ENCODE measurements at places on chromosomes 2 and 18. TPM values are rescaled to one million over a fixed set of nuclear protein-coding genes. Genes with fewer than 3 reads are reported as not detected.

DNA sequence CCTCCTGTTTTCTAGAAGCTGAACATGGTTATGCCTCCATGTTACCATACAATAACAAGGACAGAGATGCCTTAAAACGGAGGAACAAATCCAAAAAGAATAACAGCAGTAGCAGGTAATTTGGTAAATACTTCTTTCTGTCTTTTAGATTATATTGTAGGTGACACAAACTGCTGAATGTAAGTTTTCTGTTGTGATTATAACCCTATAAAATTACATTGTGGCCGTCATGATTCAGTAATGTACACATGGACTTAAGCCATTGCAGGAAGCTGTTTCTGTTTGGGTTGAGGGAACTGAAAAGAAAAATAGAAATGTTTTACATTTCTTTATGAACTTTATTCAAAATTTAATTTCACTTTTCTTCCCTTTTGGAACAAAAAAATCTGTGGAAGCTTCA lies 1.2 kb downstream of the MXD1 start:
- no peak for DNase-seq

GRCh38 chr2:111685342-111685741 lies 198.7 kb downstream of the ANAPC1 start:
- no peak for DNase-seq

GRCh38 chr2:236558036-236558435 lies 11.6 kb upstream of the ACKR3 start:
- no peak for DNase-seq

DNA sequence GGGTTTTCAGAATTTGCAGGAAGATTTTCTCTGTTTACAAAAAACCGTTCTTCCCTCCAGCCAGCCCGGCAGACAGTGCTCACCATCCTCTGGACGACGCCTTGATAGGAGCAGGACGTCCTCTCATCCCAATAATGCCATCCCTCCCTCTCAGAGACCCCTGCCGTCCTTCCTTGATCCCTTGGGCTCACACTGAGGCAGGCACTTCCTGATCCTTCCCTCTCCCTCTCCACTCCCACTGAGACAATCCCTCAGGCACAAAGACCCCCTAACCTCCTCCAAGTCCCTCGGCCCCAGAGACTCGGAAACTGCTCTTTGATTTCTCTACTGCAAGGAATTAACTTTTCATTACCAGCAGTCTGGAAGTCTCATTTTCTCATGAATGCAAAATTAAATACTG lies 42.5 kb downstream of the PAX3 start:
- DNase-seq = no peak

- no peak for DNase-seq
Observed at GRCh38 chr2:11799826-11800225, 53.4 kb downstream of the LPIN1 start.

DNA sequence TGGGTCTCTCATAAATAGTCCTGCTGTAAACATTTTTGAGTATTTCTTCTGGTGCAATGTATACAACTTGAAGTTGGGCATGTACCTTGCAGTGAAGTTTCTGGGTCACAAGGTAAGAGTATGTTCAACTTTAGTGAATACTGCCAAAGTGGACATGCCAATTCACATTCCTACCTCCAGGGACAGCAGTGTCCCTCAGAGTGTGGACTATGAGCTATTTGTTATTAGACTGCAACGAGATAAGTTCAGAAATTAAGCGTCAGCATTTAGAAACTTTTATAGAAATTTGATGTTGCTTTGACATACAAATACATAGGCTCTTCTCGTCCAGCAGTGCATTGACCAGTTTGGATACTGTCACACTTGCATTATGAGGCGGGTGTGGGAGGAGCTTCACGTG lies 7.2 kb upstream of the ACKR3 start:
- no peak for DNase-seq

GRCh38 chr2:165522719-165523118 lies 53.2 kb downstream of the CSRNP3 start:
- DNase-seq = no peak

- no peak for DNase-seq
Observed at GRCh38 chr18:27808683-27809082, 368.2 kb downstream of the CDH2 start.

DNA sequence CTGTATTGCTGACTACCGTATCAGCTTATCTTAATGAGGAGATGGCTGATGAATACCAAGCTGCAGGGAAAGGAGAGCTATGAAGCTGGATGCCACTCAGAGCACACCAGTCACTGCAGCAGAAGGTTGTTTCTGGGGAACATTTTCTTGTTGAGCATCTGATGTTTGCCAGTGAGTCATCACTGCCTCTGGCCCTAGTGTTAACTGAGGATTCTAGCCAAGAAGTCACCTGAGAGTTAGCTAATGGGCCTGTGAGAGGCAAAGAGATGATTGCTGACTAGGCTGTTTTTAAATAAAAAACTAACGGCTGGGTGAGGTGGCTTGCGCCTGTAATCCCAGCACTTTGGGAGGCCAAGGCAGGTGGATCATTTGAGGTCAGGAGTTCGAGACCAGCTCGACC lies 37.9 kb downstream of the CCDC150 start:
- DNase-seq = no peak

GRCh38 chr2:173217116-173217840 lies 137.4 kb upstream of the CDCA7 start:
- DNase-seq = no peak

- DNase-seq = no peak
Observed at GRCh38 chr2:216735086-216735485, 39.7 kb upstream of the IGFBP5 start.

GRCh38 chr2:181072486-181073235 lies 92.3 kb downstream of the UBE2E3 start:
- no peak for DNase-seq

GRCh38 chr18:26614374-26614773 lies 66.0 kb upstream of the KCTD1 start:
- DNase-seq = no peak

DNA sequence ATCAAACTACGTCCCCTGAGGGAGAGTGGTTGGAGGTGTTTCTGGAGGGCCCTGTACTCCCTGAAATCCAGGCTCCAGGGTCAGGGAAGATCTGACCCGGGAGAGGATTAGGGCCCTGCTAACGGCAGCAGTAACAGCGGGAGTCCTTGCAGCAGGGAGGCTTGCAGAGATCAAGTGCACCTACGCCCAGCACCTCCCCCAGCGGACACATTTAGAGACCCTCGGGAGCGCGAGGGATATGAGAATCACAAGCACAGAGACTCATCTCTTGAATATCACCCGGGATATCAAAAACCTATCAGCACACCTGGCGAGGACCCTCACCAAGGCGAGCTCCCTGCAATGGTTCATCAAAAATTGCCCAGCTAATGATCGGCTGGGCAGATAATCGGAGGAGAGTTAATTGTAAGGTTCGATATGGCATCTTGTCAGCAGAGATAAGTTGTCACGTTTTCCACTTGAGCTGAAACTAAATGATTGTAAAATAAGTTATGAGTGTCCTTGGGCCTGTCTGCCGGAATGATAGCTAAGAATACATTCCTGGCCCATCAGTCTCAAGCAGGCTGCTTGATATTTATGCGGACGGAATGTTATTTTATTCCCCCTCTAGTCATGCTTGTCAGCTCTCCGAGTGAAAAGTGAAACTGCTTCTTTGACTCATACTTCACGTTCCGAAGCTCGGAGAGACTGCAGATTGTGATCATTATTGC lies 209.8 kb downstream of the GBX2 start:
- DNase-seq = no peak

DNA sequence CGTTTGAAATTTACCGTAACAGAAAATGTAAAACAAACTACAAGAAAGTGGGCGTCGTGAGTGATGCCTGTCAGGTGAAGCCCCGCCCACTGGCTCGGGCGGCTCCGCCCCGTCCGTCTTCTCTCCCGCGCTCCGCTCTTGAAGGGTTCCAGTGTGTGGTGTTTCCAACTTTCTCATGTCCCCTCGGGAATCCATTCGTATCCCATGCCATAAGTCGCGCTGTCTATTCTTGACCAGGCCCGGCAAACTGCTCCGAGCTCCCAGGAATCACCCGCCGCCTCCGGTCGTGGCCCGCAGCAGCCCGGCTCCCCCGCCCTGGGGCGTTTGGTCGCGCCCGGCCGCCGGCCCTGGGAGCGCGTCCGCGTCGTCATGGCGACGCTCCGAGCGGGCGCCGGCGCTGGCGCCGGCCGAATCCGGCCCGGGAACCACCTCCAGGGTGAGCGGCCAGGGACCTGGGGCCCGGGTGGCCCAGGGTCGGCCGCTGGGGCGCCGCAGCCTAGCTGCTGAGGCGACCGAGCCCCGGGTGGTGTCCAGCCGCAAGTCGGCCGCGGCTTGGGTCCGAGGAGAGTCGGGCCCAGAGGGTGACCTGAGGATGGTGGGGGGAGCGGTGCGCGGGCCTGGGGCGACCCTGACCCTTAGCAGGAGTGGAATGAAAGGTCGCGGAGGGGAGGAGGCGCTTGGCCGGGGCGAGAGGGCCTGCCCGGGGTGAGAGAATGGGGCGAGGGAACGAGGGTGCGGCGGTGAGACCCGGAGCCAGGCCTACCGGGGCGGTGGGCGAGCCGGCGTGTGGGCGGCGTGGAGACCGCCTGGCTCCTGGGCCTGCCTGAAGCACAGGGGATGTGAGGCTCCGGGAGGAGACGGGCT lies at the start of gene CFAP221:
CFAP221 (plus strand) TSS at position 375 of the 864 bp plus-strand sequence. CDS start 1,683 bp downstream, outside the sequence.
- peak; percentile 93 for DNase-seq

- no peak for DNase-seq
Observed at GRCh38 chr18:3455907-3456685, 6.1 kb downstream of the TGIF1 start.

- no peak for DNase-seq
Observed at GRCh38 chr2:217622205-217623060, 380.4 kb downstream of the TNS1 start.

GRCh38 chr2:241064008-241064801 lies 37.9 kb downstream of the MTERF4 start:
- peak; percentile 87 for DNase-seq

DNA sequence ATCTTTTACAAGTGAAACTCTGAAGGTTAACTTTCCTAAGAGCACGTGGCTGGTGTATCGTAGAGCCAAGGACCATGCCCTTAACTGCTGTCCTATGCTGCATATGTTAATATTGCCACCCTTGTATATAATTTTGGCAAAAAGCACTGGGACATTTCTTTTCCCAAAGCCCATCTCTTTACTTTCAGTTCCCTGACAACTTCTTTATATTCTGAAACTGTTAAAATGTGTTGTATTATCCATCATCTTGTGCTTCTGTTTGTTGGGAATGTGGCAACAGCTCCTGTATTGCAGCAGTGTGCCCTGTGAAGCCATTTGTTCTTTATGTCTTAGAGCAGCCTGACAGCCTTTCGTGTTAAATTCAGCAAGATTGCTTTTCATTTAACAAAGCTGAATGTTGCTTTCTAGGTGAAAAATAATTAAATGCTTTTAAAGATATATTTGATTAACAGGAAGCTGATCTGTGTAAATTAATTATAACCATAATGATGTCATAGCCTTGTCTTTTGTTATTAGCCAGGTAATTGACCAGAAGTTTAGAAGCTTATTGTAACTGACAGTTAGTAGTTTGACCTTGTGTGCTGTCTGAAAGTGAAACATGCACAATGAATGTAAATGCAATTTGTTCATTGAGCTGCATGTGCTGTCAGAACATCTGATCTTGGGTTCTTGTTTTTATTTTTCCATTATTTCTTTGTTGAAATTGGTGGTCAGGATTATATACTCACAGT lies 9.7 kb downstream of the RHBDD1 start:
- no peak for DNase-seq

DNA sequence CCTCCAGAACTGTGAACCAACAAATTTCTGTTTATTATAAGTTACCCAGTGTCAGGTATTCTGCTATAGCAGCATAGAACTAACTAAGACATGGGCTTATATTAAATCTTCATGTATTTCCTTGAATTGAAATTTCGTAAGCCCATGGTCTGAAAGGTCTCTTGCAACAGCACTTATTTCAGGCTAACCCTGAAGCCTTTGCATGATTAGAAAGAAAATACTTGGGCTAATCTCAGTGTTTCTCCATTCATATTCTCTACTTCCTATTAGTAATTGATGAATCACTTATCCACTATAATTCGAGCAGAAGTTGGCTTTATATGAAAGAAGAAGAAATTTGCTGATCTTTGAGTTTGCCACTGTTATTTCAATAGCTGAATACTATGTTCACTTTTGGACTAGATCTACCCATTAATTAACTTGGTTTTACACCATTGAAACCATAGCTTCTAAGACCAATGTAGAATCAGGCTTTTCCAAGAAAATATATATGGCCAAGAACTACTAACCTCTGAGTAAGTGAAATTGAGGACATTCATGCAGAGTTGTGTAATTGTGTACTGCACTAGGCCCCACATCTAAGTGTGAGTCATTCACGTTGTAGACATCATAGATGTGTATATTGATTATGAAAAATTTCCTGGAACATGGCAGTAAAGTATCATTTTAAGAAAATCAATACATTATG lies 731.6 kb downstream of the SOCS6 start:
- no peak for DNase-seq

DNA sequence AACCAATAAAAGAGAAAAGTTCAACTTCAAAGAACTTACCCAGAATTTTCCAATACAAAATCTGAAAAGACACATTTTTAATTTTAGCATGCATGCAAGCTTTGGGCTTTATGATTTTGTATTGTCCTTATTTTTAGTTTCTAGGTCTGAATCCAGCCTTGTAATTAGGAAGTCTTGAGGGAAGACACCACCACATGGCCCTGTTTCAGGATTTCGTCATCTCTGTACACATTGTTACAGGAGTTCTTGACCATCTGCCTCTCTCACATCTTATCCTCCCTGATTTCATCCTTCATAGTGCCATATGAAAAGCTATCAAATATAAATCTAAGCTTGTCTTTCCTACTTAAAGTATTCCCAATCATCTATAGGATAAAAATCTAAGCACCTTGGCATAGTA lies 176.1 kb downstream of the TXNL1 start:
- no peak for DNase-seq

Gene PTH2R
- not detected for total RNA-seq

Gene PPIG
- total RNA-seq = 50.5 TPM

Gene MATN3
- total RNA-seq = 11.7 TPM

Gene CFAP221
- total RNA-seq = 26.3 TPM

Gene CSRNP3
- 1.9 TPM for total RNA-seq

Gene TTC39C
- total RNA-seq = 14.8 TPM

Gene RNF152
- total RNA-seq = 21.2 TPM

Gene SERPINB2
- 0.38 TPM for total RNA-seq

Gene SKA1
- 0.52 TPM for total RNA-seq

Gene ITGA4
- total RNA-seq = 18.4 TPM

Gene KIF1A
- 0.81 TPM for total RNA-seq
